ENCODE measurements at places on chromosomes 3 and 15.
A peak's percentile ranks its signal among the peaks of the same experiment; 100 is the strongest.

- no peak for DNase-seq
Observed at GRCh38 chr15:89030311-89030710, 57.9 kb upstream of the ABHD2 start.

DNA sequence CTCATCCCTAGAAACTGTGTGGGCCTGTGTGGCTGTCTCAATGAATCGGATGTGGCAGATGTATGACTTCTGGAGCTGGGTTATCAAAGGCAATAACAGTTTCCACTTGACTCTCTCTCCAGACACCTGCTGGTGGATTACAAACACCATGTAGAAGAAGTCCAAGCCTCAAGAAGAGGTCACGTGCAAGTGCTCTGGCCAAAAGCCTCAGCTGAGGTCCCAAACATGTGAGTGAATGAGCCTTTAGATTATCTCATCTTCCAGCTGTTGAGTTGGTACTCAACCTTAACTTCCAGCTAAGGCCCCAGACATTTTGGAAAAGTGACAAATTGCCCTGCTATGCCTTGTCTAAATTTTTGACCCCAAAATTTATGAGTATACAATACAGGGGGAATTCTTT lies 42.7 kb upstream of the IL12A start:
- DNase-seq: no peak

- peak; percentile 1 for DNase-seq
Observed at GRCh38 chr3:130345487-130346079, at the start of gene COL6A5. Gene COL6A5 (plus strand): TSS chr3:130345672. CDS start chr3:130373639, 27,967 bp downstream.

DNA sequence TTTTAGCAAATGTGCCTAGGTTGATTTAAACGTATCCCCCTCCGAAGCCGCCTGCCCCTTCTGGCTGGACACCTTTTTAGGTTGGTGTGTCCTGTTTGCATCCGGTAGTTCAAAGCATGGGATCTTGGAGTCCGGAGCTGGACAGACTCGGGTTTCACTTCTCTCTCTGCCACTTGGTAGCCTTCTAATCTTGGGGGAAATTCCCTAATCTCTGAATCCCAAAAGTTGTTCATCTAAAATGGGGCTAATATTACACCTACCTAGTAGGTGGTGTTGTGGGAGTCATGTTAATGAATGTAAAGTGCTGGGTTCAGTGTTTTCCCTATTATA lies 760 bp downstream of the FANCI start:
- no peak for DNase-seq

- no peak for DNase-seq
Observed at GRCh38 chr15:73802431-73803041, 49.4 kb upstream of the INSYN1 start.

- no peak for DNase-seq
Observed at GRCh38 chr3:188575501-188575900, 421.5 kb downstream of the LPP start.

- no peak for DNase-seq
Observed at GRCh38 chr3:124333931-124334640, 342.2 kb upstream of the ROPN1 start.

GRCh38 chr15:60392601-60392985 lies 5.2 kb downstream of the ANXA2 start:
- DNase-seq: no peak

DNA sequence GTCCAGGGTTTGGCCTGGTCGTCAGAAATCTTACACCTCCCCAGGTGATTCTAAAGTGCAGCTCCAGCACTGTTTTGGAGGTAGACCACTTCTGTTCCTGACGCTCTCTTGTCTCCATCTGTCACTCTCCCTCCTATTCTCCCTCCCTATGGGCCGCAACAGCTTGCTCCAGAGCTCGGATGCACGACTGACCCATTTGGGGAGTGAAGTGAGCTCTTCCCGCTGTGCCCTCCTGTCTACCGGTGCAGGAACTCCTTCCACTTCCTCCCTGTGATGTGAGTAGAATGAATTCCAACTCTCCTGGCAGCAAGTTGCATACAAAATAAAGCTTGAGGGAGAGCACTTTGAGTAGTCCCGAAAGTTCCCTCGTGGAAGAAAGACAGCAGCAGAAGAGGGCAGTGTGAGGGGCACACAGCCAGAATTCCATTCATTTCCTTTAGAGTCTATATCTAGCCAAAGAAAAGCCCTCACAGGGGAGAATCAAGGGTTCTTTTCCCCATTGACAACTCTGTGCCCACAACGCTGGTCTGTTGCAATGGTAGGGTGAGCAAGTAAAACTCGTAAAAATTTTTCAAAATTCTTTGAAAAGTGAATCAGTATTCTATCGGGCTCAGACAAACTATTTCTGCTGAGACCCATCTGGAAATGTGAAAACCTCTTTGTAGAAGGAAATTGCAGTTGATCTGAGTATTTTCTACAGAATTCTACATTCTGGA lies 39.9 kb upstream of the BDH1 start:
- DNase-seq: no peak

- DNase-seq: no peak
Observed at GRCh38 chr3:141421639-141422319, 53.5 kb downstream of the ZBTB38 start.

GRCh38 chr3:193593668-193594030 lies 641 bp downstream of the OPA1 start:
- DNase-seq: no peak
